ENCODE measurements at places on chromosomes 4 and X. TPM values are rescaled to one million over a fixed set of nuclear protein-coding genes. Genes with fewer than 3 reads are reported as not detected.

- DNase-seq = no peak
Observed at GRCh38 chr4:37220685-37221084, 23.9 kb upstream of the NWD2 start.

- DNase-seq = no peak
Observed at GRCh38 chr4:5184606-5185005, 133.3 kb downstream of the STK32B start.

GRCh38 chr4:78648640-78649363, 97.2 kb downstream of the ANXA3 start:
- no peak for DNase-seq

DNA sequence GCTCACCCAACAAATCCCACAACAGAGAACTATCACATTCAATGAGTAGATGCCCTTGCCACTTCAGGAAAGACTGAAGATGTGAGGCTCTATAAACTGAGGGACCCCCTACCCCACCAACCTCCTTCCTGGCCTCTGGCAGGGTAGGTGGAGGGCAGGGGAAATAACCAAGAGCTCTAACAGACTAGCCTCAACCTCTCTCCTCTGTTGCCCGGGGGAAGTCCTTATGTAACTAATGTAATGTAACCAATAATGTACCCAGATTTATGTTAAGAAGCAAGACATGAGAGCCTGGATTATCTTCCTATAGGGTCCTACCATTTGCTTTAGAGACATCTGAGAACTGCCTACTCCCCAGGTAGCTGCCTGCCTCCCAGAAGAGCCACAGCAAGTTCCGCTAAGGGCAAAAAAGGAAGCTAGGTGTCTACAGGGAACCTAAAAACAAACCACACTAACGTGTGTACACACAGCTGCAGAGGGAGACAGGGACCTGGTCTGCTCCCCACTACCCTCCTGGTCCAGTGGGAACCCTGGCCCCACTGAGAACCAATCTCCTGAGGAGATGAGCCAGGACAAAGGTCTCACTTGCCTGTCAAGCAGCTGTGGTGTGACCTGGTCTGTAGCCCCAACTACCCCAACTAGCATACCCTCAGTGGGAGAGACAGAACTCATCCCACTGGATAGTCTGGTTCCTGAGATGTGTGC, 17.7 kb downstream of the OTUD5 start:
- DNase-seq = no peak

DNA sequence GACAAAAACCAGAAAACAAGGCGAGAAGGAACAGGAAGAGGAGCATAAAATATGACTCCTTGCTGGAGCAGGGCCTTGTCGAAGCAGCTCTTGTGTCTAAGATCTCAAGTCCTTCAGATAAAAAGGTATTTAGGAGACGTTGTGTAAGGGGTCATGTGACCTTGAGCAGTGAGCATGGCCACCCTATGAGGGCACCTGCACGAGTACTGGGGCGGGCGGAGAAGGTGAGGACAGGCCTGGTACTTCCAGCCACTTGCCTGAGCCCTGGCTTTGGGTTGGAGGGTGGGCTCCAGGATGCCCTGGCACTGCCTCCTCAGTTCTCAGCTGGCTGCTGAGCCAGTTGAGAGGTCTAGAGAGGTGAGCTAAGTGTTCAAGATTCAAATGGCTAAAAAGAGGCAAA, 29.9 kb downstream of the NSD2 start:
- no peak for DNase-seq

DNA sequence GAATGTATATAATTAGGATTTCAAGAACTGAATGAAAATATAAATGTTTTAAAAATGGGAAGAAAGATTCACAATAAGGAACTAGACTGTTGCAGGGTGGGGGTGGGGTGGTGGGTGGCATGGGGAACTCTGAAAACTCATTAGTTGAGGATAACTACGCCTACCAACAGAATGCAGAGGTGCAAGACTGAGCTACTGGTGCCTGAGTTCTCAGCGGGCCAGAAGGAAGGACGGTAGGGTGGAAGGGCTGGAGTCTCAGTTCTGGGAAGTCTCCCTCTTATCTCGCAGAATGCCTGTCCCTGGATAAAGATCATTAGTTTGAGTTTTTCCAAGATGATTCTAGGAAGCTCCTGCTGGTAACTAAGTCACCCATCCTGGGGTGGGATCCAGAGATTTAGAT, 1.3 kb upstream of the SOD3 start:
- DNase-seq = no peak

DNA sequence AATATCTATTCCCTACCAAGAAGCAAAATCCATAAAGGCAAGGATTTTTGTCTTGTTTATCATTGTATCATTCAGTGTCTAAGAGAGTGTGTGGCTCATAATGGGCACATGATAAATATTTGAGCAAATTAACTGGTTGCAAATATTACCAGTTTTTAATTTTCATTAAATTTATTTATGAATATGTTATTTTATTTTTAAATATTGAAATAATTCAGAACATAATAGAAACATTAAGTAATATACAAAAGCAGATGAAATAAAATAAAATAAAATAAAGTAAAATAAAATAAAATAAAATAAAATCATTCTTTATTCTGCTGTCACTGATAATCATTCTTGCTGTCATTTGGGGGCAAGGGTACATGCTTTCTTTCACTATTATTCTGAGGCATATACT, 120.9 kb downstream of the NPFFR2 start:
- no peak for DNase-seq

Gene ARHGAP10
- total RNA-seq = 4.8 TPM
